NCI-H1092 treated with DMSO at 0.1 percent for 48 hours (cell line): ENCODE measurements at places on chromosomes 3 and 15.

DNA sequence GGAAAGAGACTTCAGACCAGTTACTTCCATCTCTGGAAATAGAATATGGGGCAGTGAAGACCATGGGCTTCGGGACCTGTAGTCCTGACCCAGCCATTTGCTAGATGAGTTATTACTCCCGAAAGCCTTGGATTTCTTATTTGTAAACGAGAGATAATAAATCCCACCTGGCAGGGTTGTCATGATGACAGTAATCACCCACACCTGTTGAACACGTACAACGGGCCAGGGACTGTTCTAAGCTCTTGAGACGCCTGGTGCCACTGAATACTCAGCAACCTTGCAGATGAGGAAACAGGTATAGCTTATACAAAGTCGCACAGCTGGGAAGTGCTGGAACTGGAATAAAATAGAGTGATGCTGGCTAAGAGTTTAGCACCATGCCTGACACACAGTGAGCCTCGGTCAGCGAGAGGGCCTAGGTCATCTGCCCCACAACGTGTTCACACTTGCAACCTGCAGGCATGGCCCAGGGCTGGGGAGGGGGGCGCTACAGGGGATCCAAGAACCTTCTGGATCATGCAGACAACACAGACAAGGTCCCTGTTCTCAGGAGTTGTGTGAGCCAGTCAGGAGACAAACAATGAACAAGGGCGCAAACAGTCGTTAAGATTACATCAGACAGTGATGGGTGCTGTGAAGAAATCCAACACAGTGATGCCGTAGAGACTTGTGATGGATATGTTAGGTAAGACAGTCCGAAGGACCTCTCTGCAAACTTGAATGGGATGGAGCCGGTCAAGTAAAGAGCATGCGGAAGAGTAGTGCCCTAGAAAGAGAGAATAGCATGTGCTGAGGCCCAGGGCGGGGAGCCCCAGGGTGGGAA is 89.2 kb downstream of the CORO2B start:
- no peak for DNase-seq

DNA sequence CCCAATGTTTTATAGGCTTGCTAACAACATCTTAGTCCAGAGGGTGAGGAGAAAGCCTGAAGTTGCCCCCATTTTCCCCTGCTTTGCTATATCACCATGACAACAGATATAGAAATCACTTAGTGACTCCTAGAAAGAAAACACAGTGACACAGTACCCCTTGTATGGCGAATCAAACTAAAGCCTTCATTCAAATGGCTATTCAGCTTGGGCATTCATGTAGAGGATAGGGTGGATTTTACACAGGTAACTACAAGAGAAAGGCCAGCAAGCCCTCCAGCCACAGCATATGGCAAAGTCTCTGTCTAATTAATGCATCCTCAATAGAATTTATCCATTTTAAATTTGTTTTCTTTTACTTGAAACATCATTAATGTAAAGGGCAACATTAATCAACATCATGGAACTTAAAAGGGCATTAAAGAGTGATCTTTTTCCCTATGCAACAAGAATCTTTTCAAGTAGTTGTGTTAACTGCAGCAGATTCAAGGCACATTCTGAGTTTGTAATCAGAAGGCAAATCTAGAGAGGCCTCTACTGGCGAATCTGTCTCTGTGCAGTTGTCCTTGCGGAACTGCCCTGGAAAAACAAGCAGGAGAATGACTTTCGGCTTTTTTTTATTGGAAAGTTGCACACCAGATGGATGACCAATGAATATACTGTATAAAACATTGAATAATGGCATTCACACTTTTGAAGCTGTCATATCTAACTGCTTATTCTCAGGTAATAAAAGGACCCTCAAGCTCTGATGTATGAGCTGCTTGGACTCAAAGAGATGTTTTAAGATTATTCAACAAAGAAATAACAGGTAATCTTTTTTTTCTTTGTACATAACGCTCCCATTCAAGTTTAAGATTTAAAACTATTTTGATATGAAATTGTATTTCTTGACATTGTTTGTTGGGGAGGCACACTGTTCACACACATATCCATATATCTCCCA is 621.7 kb upstream of the AGTR1 start:
- no peak for DNase-seq

DNA sequence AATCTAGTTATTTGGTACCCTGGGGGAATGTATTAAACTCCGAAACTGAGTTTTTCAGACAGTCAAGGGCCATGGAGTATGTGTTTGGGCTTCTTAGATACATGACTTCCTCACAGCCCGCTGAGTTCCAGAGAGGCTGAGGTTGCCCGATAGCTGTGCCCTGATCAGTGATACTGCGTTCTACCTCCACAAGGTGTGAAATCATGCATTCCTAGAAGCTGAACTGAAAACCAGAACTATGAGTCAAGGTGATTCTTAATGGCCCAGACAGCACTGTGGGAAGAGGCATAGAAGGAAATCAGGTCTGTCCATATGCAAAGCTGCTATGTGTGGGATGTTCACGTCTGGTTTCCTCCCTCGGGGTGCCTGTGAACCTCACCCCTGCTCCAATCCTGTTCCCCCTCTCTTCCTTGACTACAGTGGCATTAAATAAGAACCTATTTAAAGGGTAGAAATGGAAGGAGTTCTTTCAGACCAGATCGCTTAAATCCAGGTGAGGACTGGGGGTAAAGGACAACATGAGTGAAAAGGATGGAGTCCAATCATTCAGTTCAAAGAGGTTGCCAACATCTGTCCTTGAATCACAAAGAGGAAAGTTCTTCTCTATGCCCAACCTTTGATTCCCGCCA is 74.3 kb downstream of the MYO1E start:
- no peak for DNase-seq

DNA sequence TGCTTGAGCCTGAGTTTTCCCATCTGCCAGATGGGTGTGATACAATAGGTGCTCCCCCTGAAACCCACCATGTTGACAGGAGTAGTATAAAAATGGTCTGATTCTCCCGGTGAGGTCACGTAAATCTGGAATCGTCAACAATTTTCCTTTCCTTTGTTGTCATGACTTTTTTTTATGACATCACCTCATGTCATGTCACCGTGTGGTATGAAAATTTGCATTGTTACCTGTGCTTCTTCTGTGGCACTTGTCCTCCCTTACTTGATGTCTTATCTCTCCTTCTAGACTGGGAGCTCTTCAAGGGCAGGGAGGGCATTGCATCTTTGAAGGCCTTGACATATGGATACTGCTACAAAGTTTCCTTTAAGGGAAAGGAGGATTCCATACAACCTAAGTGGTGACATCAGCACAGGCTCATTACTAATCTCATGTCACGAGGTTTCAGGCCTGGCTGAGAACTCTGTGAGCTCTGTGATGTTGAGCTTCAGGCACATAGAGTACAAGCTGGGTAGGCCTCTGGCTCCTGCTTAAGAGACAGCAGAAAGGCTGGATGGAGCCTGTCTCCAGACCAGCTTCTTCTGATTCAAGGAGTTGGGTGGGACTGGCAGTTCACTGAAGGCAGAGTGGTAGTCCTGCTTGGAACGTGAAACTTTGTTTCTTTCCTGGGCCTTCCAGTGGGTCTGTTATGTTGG is 66.3 kb downstream of the LPP start:
- no peak for DNase-seq

GRCh38 chr15:28167042-28167441 is 67.9 kb upstream of the OCA2 start:
- DNase-seq: no peak

DNA sequence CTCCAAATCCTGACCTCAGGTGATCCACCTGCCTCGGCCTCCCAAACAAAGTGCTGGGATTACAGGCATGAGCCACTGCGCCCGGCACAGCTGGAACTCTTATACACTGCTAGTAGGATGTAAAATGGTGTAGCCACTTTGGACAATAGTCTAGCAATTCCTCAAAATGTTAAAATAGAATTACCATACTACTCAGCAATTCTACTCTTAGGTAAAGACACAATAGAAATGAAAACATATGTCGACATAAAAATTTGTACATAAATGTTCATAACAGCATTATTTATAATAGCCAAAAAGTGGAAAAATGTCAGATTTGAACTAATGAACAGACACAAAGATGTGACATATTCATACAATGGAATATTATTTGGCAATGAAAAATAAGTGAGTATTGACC is 33.4 kb downstream of the RAD18 start:
- no peak for DNase-seq

GRCh38 chr3:118637846-118638245 is 396.8 kb downstream of the IGSF11 start:
- no peak for DNase-seq

GRCh38 chr3:135516143-135516542 is 449.4 kb upstream of the PPP2R3A start:
- no peak for DNase-seq

DNA sequence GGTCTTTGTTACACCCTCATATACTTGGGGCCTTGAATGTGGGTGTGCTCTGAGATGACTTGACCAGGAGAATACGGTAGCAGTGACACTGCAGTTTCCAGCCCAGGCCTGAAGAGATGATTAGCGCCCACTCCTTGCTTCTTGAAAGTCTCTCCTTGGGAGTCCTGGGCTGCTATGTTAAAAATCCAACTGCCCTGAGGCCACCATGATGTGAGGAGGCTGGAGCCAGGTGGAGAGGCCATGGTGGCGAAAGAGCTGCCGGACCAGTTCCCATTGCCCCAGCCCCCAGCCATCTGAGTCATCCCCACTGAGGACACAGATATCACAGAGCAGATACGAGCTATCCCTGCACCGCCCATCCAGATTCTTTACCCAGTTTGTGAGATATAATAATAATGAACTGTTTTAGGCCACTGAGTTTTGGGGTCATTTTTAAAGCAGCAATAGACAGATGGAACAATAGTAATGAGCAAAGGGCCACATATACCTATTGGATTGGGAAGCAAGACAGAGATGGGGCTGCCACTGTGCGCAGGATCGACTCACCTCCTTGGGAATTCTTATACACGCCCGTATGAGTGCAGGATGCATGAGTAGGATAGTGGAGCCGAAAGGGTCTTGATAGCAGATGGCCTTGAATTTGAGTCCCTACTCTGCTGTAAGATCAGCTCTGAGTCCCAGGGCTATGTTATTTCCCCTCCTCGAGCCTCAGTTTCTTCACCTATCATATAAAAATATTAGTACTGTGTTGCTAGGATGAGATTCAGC is 12.1 kb upstream of the GATA2 start:
- DNase-seq: no peak

DNA sequence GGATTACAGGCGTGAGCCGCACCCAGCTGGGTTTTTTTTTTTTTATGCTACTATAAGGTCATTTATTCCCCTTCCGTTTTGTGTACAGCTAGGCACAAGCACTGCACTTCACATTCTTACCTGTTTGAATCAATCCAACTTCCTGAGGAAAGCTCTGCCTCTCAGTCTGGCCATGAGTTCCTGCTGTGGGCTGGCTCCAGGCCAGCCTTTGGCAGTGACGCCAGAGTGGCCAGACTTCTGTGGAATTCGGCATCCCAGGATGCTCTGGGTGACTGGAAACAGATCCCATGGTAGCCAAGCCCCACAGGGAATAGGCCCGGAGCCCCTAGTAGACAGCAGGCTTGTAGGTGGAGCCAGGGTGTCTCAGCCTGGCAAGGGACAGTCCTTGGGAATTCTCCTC is 21.5 kb upstream of the TIMP4 start:
- DNase-seq: no peak

DNA sequence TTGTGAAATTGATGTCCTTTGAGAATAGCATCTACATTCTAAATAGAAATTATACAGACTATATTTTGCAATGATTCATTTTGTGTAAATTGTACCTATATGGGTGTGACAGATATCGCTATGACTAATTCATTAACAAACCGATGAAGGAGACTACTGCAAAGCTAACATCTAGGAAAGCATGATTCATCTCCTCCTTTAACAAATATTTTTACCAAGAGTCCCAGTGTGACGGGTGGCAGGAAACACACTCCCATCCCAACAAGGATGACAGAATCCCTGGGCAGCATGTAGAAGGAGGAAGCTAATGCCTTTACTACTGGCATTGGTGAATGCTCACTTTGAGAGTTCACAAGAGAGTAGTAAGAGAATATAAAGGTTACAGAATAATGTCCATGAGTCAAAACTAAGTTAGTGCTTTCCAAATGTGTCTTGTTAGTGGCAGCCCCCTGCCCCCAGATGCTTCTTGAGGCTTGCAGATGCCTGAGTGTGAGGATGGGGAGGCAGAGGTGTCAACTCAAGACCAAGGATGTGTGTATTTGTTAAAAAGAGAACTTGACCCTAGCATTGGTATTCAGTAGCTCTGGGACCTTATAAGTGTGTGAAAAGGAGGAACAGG is 180.6 kb downstream of the FMN1 start:
- DNase-seq: no peak

DNA sequence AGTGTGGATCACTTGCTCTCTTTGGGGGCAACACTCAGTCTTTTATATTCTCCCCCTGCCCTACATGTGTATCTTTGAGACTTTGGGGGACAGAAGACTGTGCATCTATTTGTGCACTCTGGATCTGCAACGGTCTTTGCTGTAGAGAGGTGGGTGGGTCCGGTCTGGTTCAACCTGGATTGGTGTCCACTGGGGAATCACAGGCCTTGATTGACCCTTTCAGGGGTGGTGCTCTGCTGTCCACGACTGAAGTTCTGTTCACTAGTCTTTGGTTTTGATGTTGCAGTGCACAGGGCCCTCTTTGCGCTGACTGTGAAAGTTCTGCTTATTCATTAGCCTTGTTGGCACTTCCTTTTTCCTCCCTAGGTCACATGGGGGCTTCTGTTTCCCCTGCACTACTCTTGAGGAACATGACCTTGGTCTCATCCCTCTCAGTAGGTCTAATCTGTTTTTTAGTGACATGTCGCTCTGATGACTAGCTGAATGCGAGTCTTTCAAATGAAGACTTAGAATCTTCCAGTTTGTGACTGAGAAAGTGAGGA is 284.2 kb downstream of the SV2B start:
- DNase-seq: no peak

- DNase-seq: peak; percentile 53
Measured at GRCh38 chr3:194871143-194871863, 185.6 kb downstream of the FAM43A start.

GRCh38 chr3:123119802-123120201 is 53.0 kb downstream of the PDIA5 start:
- no peak for DNase-seq

GRCh38 chr15:90817117-90818057 is 51.0 kb upstream of the FURIN start:
- DNase-seq: no peak

- DNase-seq: no peak
Measured at GRCh38 chr3:109228391-109229080, 87.8 kb downstream of the DPPA2 start.

DNA sequence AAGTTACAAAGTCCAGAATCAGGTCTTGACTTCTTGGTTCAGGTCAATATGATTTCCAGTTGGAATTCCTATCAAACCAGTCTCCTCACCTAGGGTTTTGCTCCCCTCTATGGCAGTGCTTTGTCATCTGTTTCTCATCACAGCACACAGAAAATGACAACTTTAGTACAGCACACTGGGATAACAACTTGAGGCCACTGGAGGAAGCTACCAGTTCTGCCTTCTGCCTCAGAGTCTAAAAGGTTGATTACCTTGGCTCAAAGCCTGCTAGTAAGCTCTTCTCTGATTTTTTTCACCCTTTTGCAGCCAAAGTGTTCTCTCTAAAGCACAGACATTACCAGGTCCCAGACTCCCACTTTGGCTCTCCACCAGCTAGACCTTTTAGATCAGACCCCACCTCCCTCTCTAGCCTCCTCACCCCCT is 24.8 kb upstream of the TRIM59 start:
- DNase-seq: no peak

- no peak for DNase-seq
Measured at GRCh38 chr3:48595526-48596121, 495 bp upstream of the COL7A1 start.

GRCh38 chr3:33664195-33664594 is 53.9 kb downstream of the CLASP2 start:
- DNase-seq: no peak

- DNase-seq: peak; percentile 0
Measured at GRCh38 chr3:46110701-46111493, 83.6 kb upstream of the XCR1 start.

GRCh38 chr3:46854555-46854991 is 8.7 kb downstream of the MYL3 start:
- DNase-seq: no peak
